ENCODE measurements at places on chromosomes 2 and 18. TPM values are rescaled to one million over a fixed set of nuclear protein-coding genes. Genes with fewer than 3 reads are reported as not detected.

DNA sequence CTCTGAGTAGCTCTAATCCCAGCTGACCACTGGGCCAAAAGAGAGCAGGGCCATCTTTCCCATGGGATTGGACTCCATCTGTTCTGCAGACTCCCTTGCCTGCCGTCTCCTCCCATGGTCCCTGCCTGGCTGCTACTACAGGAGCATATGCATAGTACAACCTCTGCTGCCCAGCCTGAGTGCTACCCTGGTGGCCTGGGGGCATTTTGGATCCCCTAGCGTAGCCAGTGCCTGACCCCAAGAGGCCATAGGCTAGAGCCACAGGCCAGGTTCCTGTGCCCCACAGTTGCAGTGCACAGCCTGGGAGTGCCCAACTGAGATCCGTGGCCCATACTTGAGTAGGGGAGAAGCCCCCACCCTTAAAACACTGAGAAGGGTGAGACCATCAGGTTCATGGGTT lies 280.3 kb downstream of the CCDC85A start:
- DNase-seq = no peak

- no peak for DNase-seq
Measured at GRCh38 chr18:24922491-24922890, 429.5 kb downstream of the ZNF521 start.

Gene ADNP2
- 12.2 TPM for total RNA-seq

DNA sequence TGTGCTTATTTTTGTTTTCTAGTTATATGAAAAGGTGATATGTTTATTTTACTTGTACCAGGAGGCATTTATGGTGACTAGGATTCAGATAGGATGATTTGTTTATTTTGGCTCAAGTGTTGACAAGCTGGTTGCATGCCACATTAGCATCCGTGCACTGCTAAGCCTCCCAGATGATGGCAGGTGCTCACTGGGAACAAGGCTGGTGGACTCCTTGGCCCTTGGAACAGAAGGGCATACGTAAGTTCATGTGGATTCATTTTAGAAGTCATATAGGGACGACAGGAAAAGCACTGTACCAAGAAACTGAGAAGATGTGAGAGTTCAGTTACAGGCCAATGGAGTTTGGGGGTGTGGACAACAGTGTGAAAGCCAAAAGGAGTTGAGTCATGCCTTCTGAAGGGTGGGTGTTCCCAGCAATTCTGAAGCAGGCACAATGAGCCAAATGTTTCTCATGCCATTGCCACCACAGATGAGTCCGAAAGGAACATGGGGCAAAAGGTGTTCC lies 166.2 kb downstream of the PHLPP1 start:
- peak; percentile 18 for DNase-seq

Gene PSD4
- 4.0 TPM for total RNA-seq

Gene UGT1A5
- not detected for total RNA-seq

GRCh38 chr2:136389809-136390208 lies 271.9 kb upstream of the CXCR4 start:
- no peak for DNase-seq

GRCh38 chr2:226855787-226856186 lies 19.9 kb downstream of the RHBDD1 start:
- no peak for DNase-seq

GRCh38 chr2:227183657-227184367 lies 19.4 kb downstream of the COL4A3 start:
- DNase-seq = no peak

DNA sequence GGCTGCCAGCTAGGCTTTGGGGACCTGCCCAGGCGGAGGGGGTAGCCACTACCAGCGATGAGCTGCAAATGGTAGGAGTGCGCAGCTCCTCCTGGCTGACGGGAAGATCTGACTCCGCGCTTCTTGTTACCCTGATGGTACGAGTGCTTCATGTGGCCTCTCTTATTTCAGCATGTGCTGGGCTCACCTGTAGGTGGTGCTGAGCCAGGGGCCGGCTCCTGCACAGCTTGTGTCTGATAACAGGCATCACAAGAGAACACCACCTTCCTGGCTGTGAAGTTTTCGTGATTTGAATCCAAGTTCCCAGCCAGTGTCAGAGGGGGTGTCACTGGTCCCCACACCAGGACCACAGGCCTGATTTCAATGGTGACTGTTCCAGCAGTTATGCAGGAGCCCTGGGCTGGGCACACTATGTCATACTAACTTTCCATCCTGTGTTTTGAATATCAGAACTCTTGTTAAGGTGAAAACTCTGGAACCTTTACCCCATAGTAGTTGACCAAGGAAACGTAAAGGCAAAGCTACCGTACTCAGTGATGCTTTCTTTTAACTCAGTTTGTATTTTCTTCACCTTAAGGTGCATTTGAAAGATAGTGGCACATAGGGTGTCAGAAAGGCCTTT lies 28.0 kb downstream of the APCDD1 start:
- DNase-seq = no peak

Gene DGUOK
- total RNA-seq = 29.0 TPM

- no peak for DNase-seq
Measured at GRCh38 chr18:31648966-31649429, 35.4 kb downstream of the B4GALT6 start.

DNA sequence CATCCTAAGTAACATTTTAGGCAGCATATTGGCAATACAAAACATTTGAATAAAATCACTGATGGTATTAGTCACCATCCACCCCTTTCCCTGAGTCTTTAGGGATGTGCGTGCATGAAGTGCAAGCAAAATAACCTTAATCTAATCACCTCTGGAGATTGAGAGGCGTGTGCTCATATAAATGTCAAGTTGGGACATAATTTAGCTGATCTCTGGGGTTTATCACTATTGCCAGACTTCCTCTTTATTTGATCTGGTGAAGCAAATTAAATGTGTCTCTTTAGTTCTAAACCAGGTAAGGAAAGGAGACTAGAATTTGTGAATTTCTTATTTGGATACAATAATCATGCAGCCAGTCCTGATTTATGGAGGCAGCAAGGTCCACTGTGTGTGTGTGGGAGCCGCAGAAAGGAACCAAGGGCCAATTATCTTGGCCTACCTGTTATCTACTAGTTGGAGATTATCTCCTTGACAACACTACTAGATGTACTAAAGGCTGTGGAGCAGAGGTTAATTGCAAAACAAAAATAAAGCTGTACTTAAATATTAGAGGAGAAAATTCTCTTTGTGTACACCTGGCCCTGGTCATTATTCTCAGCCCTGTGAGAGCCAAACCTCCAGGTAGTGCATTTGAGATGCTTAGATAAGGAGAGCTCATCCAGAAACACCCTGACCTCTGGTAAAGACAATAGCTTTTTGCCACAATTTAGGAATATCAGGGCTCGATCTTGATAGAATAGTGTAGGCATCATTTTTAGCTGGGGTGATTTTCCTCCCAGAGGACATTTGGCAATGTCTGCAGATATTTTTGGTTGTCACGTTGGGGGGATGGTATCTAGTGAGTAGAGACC lies 78.2 kb downstream of the HRH4 start:
- no peak for DNase-seq

DNA sequence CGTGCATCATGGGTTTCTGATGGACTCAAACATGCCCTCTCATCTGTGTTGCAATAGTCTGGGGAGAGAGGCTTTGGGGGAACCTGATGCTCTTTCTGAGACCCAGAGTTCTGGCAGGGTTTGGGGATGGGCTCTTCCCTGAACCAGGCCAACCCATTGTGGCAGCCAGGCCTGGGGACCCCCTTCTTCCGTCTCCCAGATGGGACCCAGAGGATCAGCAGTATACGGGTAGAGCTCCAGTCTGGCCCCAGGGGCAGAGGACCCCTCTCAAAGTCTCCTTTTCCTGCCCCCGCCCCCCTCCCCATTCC lies 333.7 kb downstream of the DYSF start:
- DNase-seq = no peak

DNA sequence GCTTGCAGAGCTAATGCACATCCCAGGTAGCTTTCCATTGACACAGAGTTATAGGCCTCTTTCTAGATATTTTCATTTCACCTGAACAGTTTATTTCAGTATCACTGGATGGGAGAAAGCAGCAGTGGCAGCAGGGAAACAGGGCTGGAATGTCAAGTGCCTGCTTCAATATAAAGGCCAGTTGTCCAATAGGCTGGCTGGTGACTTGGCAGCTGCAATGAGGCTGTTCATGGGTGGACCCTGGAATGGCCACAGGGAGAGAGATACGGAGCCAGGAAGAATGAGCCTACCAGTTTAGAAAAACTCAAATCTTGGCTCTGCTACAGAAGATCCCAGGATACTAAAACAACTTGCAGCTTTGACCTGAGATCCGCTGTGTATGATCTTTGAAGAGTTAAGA lies 185.0 kb downstream of the BCL11A start:
- no peak for DNase-seq

GRCh38 chr2:234975611-234976010 lies 23.8 kb downstream of the SH3BP4 start:
- no peak for DNase-seq

Gene IL18RAP
- 0.74 TPM for total RNA-seq

DNA sequence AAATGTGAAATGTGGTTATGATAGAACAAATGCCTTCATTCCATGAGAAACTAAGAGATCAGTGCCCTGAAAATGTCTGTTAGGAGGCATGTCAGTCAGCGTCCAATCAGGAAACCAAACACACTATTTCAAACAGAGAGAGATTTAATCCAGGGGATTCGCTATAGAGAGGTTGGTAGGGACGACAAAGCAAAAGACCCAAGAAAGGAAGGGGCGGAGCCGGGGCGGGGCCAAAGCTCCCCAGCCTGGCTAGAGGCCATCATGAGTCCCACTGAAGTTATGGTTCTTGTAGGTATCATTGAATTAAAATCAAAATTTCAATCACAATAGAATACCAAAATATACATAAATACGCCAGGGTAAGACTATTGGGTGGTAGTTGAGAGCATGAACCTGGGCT lies 32.9 kb upstream of the RNF149 start:
- no peak for DNase-seq

DNA sequence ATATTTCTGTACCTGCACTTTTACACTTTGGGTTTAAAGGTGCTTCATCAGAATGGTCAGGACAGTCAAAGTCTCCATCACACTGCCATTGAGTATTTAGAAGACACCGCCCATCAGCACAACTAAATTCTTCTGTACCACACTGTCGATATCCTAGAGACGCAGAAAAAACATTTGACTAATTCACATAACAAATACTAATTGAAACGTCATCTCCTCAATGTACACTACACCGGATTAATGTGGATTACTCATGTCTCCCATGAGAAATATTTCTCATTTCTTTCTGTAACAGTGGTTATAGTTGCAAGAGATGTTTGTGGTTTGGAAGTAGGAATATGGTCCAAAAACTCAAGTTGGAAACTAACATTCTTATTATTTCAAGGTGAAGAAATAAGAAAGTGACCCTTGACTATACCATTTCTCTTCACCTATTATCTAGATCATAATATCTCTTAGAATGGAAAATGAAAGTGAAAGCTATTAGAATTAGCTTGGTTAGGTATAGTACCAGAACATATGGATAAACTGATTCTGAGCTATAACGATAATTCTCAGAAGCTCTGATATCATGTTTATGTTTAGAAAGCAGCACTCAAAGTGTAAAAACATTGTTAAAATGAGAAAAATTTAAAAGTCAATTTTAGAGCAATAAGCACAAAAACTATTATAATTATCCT lies 1627.7 kb downstream of the LRP1B start:
- no peak for DNase-seq

Gene G6PC2
- not detected for total RNA-seq

- DNase-seq = no peak
Measured at GRCh38 chr2:16336916-16337315, 328.7 kb downstream of the CYRIA start.

- peak; percentile 76 for DNase-seq
Measured at GRCh38 chr2:237581751-237582746, 8.5 kb downstream of the RAB17 start.

- no peak for DNase-seq
Measured at GRCh38 chr2:51807229-51807628, 775.3 kb upstream of the NRXN1 start.

GRCh38 chr2:217091531-217091930 lies 231.7 kb upstream of the TNP1 start:
- no peak for DNase-seq

DNA sequence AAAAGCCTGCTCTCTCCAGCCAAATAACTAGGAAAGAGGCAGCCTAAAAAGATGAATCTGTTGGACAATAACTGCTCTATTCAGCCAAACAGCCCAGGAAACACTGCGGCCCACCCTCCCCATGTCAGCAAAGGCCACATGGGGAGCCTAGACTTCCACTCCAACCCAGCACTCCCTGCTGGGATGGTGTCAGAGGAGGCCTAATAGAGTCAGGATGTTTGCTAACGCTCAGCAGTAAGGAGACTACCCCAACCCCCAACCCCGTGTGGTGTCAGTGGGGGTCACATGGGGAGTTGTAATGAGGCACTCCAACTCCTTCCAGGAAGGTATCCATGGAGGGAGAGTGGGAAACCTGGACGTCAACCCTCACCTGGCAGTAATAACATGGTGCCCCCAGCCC lies 41.6 kb downstream of the ZBTB7C start:
- no peak for DNase-seq

Gene ABCG8
- total RNA-seq = not detected

GRCh38 chr2:23418461-23418911 lies 33.5 kb downstream of the KLHL29 start:
- DNase-seq = no peak

Gene CTAGE1
- 0.09 TPM for total RNA-seq

Gene TEKT4
- 0.37 TPM for total RNA-seq

- no peak for DNase-seq
Measured at GRCh38 chr2:17327649-17328048, 190.6 kb downstream of the RAD51AP2 start.

GRCh38 chr2:195694553-195694952 lies 37.5 kb downstream of the SLC39A10 start:
- DNase-seq = no peak

DNA sequence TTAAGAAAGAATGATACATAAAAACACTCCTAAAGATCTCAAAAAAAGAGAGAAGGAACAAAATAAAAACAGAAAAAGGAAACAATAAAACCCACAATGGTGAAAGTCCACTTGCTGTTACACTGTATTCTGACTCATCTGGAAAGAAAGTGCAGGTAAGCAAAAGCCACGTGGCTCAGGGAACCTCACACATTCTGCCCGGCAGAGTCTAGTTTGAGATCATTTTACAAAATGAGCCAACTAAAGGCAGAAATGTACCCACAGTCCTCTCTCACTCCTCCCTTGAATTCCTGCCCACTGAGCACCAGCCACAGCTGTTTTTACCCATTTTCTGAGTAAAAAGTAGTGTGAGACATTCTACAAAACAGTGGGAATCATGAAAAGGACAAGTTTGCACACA lies 10.0 kb downstream of the KCNH7 start:
- DNase-seq = no peak

GRCh38 chr18:63869374-63869773 lies 18.1 kb upstream of the SERPINB2 start:
- no peak for DNase-seq

DNA sequence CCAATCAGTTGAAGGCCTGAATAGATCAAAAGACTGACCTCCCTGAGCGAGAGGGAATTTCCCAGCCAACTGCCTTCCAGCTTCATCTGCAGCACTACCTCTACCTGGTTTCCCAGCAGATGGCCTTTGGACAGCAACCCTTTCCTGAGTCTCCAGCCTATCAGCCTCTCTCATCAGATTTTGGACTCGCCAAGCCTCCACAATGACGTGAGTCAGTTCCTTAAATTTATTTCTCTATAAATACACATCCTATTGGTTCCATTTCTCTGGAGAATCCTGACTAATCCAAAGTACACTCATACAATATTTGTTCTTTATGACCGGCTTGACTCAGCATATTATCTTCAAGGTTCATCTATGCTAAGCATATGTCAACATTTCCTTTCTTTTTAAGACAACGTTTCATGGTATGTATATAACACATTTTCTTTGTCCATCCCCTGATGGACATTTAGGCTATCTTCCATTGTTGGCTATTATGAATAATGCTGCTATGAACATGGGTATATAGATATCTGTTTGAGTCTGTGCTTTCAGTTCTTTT lies 294.6 kb downstream of the LRATD1 start:
- no peak for DNase-seq

All from right cardiac atrium (tissue), 5 donors.